ENCODE measurements at places on chromosomes 7 and 10.

GRCh38 chr10:47115322-47115721 is 184.7 kb upstream of the GDF10 start:
- no peak for DNase-seq

- no peak for DNase-seq
Observed at GRCh38 chr10:33721509-33721908, 387.0 kb upstream of the NRP1 start.

DNA sequence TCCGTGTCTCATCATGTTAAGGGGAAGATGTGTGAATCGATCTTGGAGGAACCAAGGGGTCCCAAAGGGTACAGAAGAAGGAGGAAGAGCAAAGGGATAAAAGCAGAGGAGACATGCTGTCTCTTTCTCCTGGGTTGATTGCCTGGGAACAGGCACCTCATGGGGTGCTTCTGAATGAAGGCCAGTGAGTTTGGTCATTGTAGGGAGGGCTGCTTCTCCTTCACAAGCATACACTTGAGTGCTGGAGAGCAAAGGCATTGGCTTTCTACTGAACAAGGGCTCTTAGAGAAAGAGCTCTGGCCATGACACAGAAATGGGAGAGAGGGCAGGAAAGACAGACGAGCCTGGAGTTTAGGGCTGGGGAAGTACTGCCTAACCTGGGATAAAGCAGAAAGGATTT is 146.7 kb upstream of the NPY start:
- no peak for DNase-seq

DNA sequence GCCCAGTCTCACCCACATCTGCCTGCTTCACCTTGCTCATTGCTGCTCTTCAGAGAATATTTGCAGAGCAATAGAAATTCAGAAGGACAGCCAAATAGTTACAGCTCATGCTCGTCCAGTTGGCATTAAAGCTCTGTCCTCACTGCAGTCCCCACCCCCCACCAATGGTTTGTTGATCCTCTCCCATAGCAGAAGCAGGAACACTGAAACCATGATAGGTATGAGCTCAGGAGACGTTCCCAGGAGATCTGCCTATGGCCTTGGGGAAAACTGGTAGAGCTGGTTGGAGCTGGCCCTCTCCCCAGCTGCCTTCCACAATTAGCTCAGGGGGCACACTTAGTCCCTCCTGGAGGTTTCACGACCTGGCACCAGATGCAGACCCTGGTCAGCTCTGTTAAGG is 68.6 kb upstream of the KMT2C start:
- no peak for DNase-seq

- DNase-seq: no peak
Observed at GRCh38 chr10:71595649-71596048, 123.9 kb downstream of the C10orf105 start.

- no peak for DNase-seq
Observed at GRCh38 chr10:48390933-48391845, 84.7 kb downstream of the MAPK8 start.

- DNase-seq: no peak
Observed at GRCh38 chr10:60135020-60135419, 228.7 kb upstream of the CCDC6 start.

DNA sequence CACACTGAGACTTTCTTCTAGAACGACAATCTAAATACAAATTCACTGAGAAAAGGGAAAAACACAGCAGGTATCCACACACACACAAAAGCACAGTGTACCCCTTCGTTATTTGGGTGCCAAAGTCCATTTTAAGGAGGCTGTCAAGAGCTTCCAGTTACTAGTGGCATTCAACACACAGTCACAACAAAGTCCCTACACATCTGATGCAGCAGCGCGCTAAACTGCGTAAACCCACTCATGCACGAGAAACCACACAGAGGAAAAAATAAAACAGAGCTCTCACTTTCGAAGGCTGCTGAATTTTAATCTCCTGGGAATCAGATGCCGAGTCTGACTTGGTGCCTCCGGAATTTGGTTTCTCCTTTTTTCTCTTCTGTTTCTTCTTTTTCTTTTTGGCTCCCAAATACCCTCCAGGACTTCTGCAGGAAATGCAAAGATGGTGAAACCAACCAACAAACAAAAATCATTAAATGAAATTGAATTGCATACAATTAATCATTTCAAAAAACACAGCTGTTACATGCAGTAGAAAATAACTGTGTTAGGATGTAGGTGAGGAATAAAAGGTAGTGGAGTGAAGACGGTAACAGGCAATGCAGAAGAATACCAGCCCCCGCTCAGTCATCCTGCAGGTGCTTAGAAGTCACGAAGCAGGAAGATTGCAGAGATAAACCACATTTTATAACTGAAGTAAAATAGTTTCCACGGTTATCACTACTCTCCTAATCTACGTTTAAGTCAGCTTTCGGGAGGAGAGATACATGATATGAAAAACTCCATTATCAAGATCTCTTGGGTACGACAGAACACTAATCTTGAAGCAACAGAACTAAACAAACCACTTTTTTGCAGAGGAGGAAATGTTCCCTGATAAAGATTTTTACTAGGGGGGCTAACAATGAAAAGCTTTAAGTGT is 27.1 kb downstream of the NMT2 start:
- no peak for DNase-seq

GRCh38 chr7:6475433-6476186 is 27.9 kb upstream of the DAGLB start:
- DNase-seq: no peak

DNA sequence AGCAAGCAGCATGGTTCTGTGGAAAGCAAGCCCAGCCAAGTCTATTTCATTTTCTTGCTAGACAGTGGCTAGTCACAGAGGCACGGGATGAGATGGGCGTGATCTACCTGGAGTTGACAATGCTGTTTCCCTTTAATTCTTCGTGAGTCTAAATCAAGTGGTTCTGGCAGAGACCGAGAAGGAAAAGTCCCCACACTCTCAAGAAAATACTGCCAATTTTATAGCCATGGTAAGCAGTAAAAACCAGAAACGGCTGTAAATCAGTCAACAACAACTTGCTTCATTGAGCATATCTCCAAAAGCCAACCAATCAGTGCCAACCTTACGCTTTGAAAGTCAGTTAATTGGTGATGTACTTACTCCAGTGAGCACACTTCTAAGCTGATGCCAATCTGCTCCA is 223.4 kb downstream of the SEC23IP start:
- no peak for DNase-seq

DNA sequence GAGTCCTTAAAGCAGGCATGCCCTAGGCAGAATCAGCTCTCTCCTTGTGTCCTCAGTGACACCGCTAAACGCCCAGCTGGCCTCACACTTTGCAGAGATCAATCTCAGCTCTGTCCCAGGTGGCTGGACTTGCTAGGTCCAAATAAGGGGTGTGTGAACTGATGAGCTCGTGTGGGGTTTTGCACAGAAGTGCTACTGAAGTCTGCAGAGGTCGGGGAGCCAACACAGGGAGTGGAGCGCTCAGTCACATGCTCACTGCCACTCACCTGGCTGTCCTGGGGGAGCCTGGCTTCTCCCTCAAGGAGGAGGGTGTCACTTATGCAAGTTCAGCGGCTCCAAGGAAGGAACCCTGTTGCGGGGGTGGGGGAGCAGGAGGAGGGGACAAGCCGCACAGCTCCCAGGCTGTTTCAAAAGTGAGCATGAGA is 2.0 kb downstream of the ELN start:
- DNase-seq: peak; percentile 45

DNA sequence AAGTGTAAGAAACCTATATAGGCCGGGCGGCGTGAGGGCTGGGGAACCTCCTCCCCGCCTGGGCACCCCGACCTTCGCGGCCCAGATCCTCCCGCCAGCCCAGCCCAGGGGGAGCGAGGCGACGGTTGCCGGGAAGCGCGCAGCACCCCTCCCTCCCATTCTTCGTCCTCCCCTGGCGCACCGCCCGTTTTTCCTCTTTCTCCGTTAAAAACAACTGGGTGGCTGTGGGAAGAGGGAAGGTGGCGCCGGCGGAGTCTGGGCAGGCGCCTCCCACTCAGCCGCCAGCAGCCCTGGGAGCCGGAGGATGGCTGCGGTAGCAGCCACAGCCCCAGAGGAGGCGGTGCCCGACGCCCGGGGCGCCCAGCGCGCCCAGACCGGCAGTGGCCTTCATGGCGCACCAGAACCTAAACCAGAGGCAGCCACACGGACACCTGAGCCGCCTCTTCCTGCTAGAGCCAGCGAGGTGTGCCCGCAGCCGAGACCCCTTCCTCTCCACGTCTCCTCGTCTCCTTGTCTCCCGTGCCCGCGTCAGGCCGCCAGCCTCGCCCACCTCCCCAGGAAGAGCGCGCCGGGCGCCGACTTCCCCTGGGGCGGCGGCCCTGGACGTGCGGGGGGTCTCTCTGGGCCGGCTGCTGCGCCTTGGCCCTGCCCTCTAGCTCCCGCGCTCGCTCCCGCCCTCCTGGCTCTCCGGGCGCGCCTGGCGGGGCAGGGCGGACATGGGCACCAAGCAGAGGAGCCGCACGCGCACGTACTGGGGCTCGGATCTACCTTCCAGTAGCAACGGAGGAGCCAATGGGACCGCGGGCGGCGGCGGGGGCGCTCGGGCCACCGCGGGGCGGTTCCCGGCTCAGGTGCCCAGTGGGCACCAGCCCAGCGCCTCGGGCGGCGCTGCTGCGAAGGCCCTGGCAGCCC is 32.8 kb upstream of the SFTPD start:
- peak; percentile 38 for DNase-seq

GRCh38 chr7:138700857-138701536 is at the start of gene SVOPL:
TSS of gene SVOPL (minus strand) at chr7:138701362. CDS start at chr7:138679045, 22,317 bp downstream.
- no peak for DNase-seq

DNA sequence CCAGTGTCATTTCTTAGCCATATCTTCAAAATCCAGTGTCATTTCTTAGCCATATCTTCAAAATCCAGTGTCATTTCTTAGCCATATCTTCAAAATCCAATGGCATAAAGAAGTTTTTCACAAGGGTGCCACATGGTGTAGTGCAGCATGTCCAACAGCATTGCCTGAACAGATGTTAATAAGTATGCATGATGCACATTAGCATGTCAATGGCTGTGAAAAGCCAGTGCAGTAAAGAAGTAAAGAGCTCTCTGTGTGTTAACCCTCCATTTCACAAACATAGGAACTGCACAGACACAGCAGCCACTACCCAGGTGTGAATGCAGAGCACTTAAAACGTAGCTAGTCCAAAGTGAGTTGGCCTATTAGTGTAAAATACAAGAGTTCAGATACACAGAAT is 89.8 kb downstream of the GNAI1 start:
- no peak for DNase-seq

GRCh38 chr10:118977835-118978234 is 51.7 kb upstream of the NANOS1 start:
- DNase-seq: no peak

DNA sequence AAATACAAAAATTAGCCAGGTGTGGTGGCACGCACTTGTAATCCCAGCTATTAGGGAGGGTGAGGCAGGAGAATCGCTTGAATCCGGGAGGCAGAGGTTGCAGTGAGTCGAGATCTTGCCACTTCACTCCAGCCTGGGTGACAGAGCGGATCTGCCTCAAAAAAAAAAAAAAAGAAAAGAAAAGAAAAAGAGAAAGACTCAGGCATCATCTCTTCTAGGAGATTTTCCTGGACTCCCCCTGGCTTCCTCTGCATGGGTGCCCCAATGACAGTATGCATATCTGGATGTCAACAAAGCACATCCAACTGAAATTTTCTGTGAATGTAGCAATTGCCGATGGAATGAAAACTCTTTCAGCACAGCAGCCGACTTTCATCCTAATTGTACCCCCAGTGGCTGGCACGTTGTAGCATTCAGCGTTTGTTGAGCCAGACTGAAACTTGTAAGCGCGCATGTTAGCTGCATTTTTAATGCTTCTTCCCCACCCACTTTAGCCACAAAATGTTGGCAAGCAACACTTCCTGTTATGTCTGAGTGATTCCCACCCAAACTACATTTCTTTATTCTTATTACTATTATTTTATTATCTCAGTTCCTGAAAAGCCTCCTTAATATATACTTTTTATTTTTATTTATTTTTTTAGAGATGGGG is 70.2 kb downstream of the PRTFDC1 start:
- DNase-seq: no peak

- no peak for DNase-seq
Observed at GRCh38 chr7:37085600-37085999, 361.3 kb upstream of the AOAH start.

Data from uterus (tissue), 4 donors.